ENCODE measurements at places on chromosomes 4 and X. TPM values are rescaled to one million over a fixed set of nuclear protein-coding genes. Genes with fewer than 3 reads are reported as not detected.
A peak's percentile ranks its signal among the peaks of the same experiment; 100 is the strongest.

GRCh38 chr4:26076000-26076587, 162.1 kb downstream of the SMIM20 start:
- peak; percentile 66 for DNase-seq

- DNase-seq: no peak
These were observed 41.9 kb downstream of the UBA6 start for GRCh38 chr4:67659065-67659464.

GRCh38 chr4:83503974-83504373, 19.1 kb upstream of the ABRAXAS1 start:
- DNase-seq: no peak

Gene TRO
- polyA plus RNA-seq: 2.4 TPM

Gene TRAM1L1
- not detected for polyA plus RNA-seq

Gene USP51
- polyA plus RNA-seq: not detected

GRCh38 chr4:107736037-107736436, 16.0 kb upstream of the PAPSS1 start:
- no peak for DNase-seq

GRCh38 chr4:96916711-96917110, 1076.8 kb downstream of the PDHA2 start:
- DNase-seq: no peak

DNA sequence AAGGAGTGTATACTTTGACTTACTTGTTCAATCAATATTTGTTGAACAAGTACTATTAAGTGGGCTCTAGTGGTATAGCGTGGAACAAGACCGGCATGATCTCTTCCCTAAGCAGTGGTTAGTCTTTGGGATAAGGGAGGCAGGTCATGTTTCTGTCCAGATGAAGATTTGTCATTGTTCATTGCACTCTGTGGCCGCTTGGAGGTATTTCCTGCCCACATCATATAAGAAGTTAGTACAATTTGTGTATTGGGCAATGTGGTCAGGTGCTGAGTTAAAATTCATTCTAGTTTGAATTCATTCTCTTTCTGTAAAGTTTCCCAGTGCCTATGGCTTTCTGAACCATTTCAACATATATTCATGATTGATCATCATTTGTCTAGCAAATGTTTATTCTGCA, 101.1 kb upstream of the SHISA3 start:
- DNase-seq: no peak

- DNase-seq: no peak
These were observed 2212.0 kb downstream of the PCDH7 start for GRCh38 chr4:32932156-32932555.

Gene RTL5
- 0.10 TPM for polyA plus RNA-seq

Gene ODAM
- not detected for polyA plus RNA-seq
